Suprapubic skin (tissue), 4 donors: ENCODE measurements at places on chromosomes 6 and 20. TPM values are rescaled to one million over a fixed set of nuclear protein-coding genes. Genes with fewer than 3 reads are reported as not detected.

The RIPOR3 gene
- 10.1 TPM for total RNA-seq

The TUBB2B gene
- total RNA-seq, result 9.2 TPM

The RGL2 gene
- total RNA-seq, result 80.8 TPM

The PSMB9 gene
- total RNA-seq, result 18.9 TPM

The GGTLC1 gene
- not detected for total RNA-seq

The KCNG1 gene
- 1.2 TPM for total RNA-seq

The PABPC1L gene
- total RNA-seq, result 61.1 TPM

The SOBP gene
- total RNA-seq, result 1.5 TPM

The ZBTB2 gene
- 13.5 TPM for total RNA-seq

The POPDC3 gene
- total RNA-seq, result not detected

The BIRC7 gene
- 2.2 TPM for total RNA-seq

The OLIG3 gene
- total RNA-seq, result not detected

GRCh38 chr20:62346398-62347150, 20.5 kb downstream of the LAMA5 start:
- DNase-seq, result no peak

DNA sequence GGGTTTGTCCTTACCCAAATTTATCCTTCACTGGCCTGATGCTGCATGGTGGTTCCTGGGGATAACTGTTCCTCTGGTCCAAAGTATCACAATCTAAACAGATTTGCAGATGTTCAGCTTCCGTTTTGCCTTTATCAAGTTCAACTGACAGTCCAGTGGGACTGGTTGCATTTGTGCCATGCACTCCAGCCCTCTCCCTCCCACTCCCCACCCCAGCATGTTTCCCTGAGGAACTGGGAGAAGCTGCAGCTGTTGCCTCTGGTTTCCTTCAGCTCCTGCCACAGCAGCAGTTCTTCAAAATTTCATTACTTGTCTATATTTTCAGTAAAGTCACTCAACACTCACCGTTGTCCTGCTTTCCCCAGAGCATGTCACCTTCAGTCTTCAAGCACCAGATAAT, 39.5 kb upstream of the KIF16B start:
- DNase-seq, result no peak

GRCh38 chr6:138765896-138766655, 7.5 kb upstream of the CCDC28A start:
- no peak for DNase-seq

- no peak for DNase-seq
Observed at GRCh38 chr20:1422753-1423152, 29.9 kb upstream of the FKBP1A start.

- no peak for DNase-seq
Observed at GRCh38 chr6:45487645-45488044, 109.9 kb upstream of the SUPT3H start.

GRCh38 chr20:63014710-63015109, 7.9 kb upstream of the BHLHE23 start:
- no peak for DNase-seq

GRCh38 chr20:52481443-52481842, 289.9 kb upstream of the ZFP64 start:
- no peak for DNase-seq

GRCh38 chr6:13048113-13048512, 280.2 kb downstream of the TBC1D7 start:
- no peak for DNase-seq

DNA sequence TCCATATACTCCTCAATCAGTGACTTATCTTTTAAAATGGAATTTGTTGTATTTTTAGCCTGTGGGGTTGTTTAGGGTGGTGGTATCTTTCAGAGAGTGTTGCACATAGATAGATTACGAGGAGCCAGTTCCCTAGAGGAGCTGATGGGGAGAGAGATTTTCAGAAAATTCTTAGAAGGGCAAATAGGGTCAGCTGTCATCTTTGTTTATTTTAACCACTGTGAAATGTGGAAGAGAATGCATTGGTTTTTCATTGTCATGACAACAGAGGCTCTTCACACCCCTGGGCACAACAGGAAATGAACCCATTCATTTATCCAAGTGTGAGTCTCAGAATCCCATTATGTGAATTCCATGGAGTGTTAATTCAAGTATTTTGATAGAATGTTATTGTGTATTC, 188.4 kb downstream of the JARID2 start:
- DNase-seq, result no peak

DNA sequence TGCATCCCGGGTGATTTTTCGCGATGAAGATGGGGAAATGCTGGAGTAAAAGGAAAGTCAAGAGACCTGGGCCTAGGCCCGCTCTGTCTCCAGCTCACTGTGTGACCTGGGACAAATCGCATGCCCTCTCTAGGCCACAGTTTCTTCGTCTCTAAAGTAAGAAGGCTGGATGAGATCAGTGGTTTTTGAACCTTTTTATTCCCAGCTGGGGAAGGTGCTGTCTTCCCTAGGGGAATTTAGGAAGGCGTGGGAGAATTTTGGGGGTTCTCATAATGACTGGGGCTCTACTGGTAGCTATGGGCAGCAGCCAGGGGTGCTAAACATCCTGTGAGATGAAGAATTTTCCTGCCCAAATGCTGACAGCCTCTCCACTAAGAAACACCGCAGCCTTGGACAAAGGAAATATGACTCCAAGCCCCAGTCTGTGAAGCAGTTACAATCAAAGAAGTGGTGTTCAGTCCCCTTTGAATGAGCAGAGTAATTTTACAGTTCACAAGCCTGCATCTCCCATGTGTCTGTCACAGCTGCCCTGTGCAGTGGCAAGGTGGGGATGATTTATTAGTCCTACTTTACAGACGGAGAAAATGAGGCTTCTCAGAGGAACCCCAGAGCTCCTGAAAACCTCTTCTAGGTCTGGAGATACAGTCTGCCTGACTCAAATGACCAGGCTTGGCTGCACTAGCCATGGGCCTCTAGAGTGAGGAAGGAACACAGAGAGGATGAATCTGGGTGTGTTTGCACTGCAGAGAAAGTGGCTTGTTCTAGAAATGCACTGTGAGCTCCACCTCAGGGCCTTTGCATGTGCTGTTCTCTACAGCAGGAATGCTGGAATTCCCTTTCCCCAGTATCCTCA, 57.2 kb downstream of the RAB44 start:
- no peak for DNase-seq

GRCh38 chr20:37570419-37570818, 42.7 kb upstream of the BLCAP start:
- no peak for DNase-seq

GRCh38 chr6:133887156-133887879, 1.6 kb upstream of the TCF21 start:
- no peak for DNase-seq

- DNase-seq, result no peak
Observed at GRCh38 chr20:31452575-31452974, 12.1 kb downstream of the DEFB123 start.

GRCh38 chr20:41045671-41046070, 17.0 kb downstream of the TOP1 start:
- no peak for DNase-seq

DNA sequence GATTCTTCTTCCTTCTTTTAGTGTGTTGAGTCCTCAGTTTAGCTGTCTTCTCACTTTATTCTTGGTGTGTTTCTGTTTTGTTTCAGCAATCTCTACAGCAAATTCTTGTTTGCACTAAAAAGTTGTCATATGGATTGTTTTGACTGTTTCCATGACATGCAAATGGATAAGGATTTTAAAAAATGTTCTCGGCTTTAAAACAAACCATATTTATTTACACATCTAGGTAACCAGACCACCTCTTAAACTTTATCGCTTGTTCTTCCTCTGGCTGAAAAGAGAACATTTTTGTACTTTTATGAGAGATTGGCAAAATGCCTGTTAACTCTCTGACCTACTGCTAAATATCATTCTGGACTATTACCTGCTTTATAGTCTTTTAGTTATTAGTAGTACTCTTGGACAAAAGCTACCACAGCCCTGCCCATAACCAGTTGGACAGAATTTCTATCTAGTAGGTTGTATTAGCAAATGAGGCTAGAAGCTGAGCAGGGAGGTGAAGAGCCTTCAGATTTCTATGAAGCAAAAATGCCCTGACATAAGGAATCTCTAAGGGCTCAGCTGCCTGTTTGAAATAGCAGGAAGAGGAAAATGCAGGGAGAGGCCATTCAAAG, 268.3 kb downstream of the CD109 start:
- DNase-seq, result no peak

- DNase-seq, result no peak
Observed at GRCh38 chr20:11195899-11196558, 522.2 kb upstream of the JAG1 start.

GRCh38 chr20:46151936-46152335, 33.8 kb downstream of the CD40 start:
- no peak for DNase-seq

- DNase-seq, result no peak
Observed at GRCh38 chr6:19665613-19665909, 171.6 kb upstream of the ID4 start.

- no peak for DNase-seq
Observed at GRCh38 chr20:841568-842546, 8.3 kb downstream of the FAM110A start.

- no peak for DNase-seq
Observed at GRCh38 chr6:16078064-16078463, 50.8 kb upstream of the MYLIP start.

DNA sequence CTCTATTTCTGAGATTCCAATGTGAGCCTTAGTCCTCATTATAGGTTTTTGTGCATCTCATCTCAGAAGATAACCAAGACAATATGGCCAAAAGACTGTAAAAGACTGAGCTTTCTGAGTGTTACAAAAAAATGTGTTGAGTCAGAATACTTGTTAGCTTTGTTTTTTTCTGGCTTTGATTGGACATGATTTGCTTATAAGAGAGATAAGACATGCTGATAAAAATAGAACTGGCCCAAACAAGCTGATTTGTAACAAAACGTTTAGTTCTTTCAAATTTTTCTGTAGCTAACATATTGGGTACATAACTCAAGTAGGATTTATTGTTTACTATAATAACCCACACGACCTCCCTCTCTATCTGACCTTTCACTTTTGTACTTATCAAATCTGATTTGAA, 32.9 kb downstream of the FILIP1 start:
- no peak for DNase-seq

- no peak for DNase-seq
Observed at GRCh38 chr20:56316051-56316450, 42.7 kb upstream of the FAM210B start.

GRCh38 chr6:25156123-25156522, 123.1 kb upstream of the CARMIL1 start:
- no peak for DNase-seq

DNA sequence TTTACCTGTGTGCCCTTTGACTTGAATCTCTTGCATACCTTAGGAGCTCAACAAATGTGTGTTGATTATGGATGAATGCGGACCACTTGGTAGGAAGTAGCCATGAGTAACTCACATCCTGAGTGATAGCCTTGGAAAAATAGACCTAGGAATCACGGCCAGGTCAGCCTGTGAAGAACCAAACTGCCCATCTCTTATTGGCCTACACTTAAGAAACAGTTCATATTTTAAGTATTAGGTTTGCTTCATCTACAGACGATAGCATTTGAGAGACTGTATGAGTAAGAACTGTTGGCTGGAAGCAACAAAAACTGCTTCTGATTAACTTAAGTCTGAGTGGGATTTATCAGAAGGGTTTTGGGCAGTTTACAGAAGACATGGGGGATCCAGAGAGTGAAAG, 320.1 kb upstream of the PRND start:
- no peak for DNase-seq

- DNase-seq, result no peak
Observed at GRCh38 chr20:58565461-58566175, 50.4 kb upstream of the APCDD1L start.

DNA sequence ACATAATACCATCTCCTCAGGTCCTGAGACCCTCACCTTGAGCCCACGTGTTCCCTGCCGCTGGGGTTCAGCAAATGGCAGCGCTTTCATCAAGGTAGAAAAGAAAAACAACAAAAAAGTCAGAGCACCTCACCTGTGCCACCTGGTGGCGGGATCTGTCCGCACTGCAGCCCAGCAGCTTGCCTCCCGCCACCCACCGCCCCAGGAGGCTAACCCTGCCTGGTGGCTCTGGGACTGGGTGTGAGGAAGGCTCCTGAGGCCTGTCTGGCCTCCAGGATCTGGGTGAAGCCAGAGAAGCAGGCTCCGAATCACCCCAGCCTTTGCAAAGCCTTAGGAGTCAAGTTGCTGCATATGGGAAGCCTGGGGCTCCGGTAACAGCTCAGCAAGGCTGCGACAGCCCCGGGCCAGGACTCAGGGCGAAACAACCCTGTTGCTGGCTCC, 270.8 kb downstream of the BMP7 start:
- no peak for DNase-seq

DNA sequence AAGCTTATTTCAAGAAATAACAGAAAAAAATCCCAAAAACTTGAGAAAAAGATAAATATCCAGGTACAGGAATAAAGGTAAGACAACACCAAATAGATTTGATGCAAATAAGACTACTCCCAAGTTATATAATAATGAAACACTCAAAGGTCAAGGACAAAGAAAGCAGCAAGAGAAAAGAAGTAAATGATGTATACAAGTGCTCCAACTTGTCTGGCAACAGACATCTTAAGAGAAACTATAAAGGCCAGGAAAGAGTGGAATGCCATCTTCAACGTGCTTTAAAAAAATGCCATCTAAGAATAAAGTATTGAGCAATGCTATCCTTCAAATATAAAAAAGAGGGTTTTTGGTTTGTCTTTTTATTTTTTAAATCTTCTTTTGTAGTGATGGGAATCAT, 54.2 kb downstream of the REV3L start:
- DNase-seq, result no peak
